ENCODE measurements at places on chromosomes 2 and 18. TPM values are rescaled to one million over a fixed set of nuclear protein-coding genes. Genes with fewer than 3 reads are reported as not detected.

DNA sequence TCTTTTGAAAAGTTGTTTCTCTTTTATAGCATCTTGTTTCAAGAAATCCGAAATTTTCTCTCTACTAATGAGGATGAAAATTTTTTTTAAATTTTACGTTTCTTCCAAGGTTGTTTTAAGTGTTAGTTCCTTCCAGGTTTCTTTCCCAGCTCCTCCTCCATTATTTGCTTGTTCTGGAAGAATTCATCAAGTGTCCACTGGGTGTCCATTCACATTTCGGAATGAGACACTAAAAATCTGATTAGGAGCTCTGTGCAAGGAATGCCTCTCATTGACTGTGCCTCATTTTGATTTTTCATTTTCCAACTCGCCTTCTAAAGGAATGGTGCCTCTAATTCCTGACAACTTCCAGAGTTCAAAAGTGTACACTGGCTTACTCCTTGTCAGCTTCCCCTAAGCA, 6.1 kb downstream of the SP100 start:
- peak overlapping the region; percentile 75 for H3K4me3 ChIP-seq
- DNase-seq, result no peak
- H3K36me3 ChIP-seq, result peaks cover 56% of the 10 kb centered on the region
- H3K27me3 ChIP-seq, result no peaks in the 10 kb centered on the region

- DNase-seq, result no peak
- H3K36me3 ChIP-seq, result no peaks in the 10 kb centered on the region
- no peaks in the 10 kb centered on the region for H3K27me3 ChIP-seq
- H3K27ac ChIP-seq, result no peak overlapping the region
- H3K4me3 ChIP-seq, result no peak overlapping the region
Observed at GRCh38 chr2:126894082-126894481, 4.6 kb upstream of the TEX51 start.

- no peak for DNase-seq
- H3K27ac ChIP-seq, result no peak overlapping the region
- peaks cover 5% of the 10 kb centered on the region for H3K27me3 ChIP-seq
- H3K4me1 ChIP-seq, result peaks cover 13% of the 10 kb centered on the region
- no peak overlapping the region for H3K4me3 ChIP-seq
- peaks cover 7% of the 10 kb centered on the region for H3K36me3 ChIP-seq
Observed at GRCh38 chr2:171185941-171186340, 25.2 kb upstream of the TLK1 start.

CBLN2 gene
- polyA plus RNA-seq, result not detected

DNA sequence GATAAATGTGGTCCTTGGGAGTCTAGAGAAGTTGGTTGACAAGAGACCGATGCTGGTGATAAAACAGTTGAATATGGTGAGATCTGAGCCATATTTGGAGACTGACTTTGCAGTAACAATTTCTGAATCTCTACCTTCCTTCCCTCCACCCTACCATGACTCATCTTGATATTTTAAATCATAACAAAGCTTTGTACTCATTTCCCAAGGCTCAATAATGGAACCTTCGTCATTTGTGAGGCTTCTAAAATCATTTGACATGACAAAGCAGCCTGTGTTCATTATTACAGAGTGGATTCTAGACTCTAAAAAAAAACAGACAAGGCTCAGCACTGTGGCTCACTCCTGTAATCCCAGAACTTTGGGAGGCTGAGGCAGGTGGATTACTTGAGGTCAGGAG, 38.5 kb upstream of the PDCL3 start:
- no peaks in the 10 kb centered on the region for H3K4me1 ChIP-seq
- H3K27me3 ChIP-seq, result peaks cover 29% of the 10 kb centered on the region
- H3K27ac ChIP-seq, result no peak overlapping the region
- DNase-seq, result no peak
- no peaks in the 10 kb centered on the region for H3K36me3 ChIP-seq
- no peak overlapping the region for H3K4me3 ChIP-seq

DNA sequence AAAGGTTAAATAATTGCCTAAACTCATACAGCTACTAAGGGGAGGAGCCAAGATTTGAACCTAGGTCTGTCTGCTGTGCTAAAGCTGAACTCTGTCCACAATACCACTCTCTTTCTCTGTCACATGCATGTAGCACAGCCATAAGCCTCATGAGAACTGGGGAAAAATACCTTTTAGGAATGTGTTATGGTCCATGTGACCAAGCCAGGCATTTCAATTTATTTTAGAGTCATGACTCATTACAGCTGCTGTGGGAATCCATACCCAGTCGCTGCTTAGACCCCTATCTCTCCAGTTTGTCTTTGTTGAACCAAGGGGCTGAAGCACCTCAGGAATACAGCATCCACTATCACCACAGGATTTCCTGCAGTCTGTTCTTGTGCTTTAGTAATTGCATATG, 200.0 kb upstream of the SIX3 start:
- H3K4me3 ChIP-seq, result no peak overlapping the region
- no peak for DNase-seq
- no peaks in the 10 kb centered on the region for H3K4me1 ChIP-seq
- H3K36me3 ChIP-seq, result peaks cover 7% of the 10 kb centered on the region
- no peaks in the 10 kb centered on the region for H3K27me3 ChIP-seq

KIAA2012 gene
- polyA plus RNA-seq, result not detected

SLC38A11 gene
- 1.1 TPM for polyA plus RNA-seq

RAMP1 gene
- not detected for polyA plus RNA-seq

DNA sequence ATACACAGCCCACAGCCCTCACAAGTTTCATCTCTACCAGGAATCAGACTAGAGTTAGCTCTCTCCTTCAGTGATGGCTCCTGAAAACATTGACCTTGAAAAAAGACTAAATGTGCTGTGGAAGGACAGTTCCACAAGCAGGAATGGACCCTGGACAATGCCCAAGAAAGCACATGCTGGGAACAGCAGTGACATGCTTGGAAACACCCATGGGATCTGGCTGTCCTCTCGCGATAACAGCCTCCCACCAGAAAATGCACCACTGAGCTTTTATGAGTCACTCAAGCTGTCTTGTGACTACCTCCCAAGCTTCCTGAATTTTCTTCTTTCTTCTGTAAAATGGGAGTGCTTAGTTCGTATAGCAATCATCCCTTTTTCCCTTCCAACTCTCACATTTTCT, 269.2 kb downstream of the LRATD1 start:
- no peak overlapping the region for H3K27ac ChIP-seq
- H3K4me1 ChIP-seq, result no peaks in the 10 kb centered on the region
- DNase-seq, result no peak
- H3K36me3 ChIP-seq, result no peaks in the 10 kb centered on the region
- H3K4me3 ChIP-seq, result no peak overlapping the region

DNA sequence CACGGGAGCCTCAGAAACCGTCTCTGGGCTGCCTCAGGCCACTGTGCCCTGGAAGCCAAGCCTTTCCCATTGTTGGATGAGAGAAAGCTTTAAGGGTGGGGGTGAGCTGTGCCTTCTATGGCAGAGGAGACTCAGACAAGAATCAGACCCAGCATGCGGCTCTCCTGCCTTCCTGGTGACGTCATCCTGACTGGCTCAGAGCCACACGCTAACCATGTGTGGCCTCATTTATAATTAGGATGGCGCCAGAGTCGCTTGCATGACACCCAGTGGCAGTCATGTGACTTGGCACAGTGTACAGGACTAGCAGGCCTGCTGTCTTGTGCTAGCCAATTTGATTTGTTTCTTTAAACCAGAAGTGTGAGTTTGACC, 99.1 kb downstream of the SH3BP4 start:
- no peak for DNase-seq
- peaks cover 4% of the 10 kb centered on the region for H3K27me3 ChIP-seq
- H3K36me3 ChIP-seq, result peaks cover 10% of the 10 kb centered on the region
- H3K4me1 ChIP-seq, result peaks cover 26% of the 10 kb centered on the region
- no peak overlapping the region for H3K27ac ChIP-seq

Measured in naive B cell (primary cell).